ENCODE measurements at places on chromosomes 2 and 18.
A peak's percentile ranks its signal among the peaks of the same experiment; 100 is the strongest.

- DNase-seq = no peak
Observed at GRCh38 chr2:187214306-187214705, 233.7 kb downstream of the CALCRL start.

GRCh38 chr18:36661999-36662398 lies 166.8 kb downstream of the TPGS2 start:
- DNase-seq = no peak

- DNase-seq = no peak
Observed at GRCh38 chr2:152493945-152494528, 159.1 kb downstream of the FMNL2 start.

DNA sequence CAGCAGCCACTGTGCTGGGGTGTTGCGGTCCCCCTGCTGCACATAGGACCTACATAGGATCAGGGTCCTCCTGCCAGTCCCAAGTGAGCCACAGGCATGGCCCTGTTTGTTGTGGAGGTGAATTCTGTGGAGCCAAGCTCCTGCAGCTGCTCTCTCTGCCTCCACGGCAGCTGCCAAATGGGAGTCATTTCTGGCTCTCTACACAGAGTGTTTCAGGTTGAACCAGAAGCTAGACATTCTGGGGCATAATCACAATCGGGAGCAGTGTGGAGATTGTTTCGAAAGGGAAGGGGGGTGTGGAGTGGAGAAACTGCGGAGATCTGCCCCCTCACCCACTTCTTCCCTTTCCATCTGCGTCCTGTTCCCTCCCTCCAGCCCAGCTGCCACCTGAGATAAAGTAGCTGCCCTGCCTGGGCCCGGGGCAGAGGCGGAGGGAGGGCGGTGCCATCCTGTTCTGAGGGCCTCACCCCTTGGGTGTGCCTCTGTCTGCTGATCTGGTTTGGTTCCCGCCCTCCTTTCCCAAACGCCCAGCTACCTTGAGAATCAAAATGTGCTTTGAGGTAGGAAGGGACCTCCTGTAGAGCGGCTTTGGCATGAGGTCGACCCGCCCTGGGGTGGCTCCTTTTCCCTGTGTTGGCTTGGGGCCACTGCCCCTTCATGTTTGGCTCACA lies 139.4 kb downstream of the WDSUB1 start:
- DNase-seq = peak; percentile 23

GRCh38 chr2:32715981-32716380 lies 88.1 kb downstream of the TTC27 start:
- no peak for DNase-seq

- DNase-seq = no peak
Observed at GRCh38 chr2:11581797-11582611, 48.2 kb downstream of the GREB1 start.

GRCh38 chr18:14776801-14777200 lies 28.8 kb downstream of the ANKRD30B start:
- no peak for DNase-seq

- no peak for DNase-seq
Observed at GRCh38 chr2:31129375-31130171, 8.7 kb downstream of the GALNT14 start.

- no peak for DNase-seq
Observed at GRCh38 chr2:154694881-154695280, 3.6 kb upstream of the KCNJ3 start.

All from CD4-positive, alpha-beta T cell treated with Interleukin-6 for 4 hours (primary cell).